ENCODE measurements at places on chromosomes 5 and 9.

GRCh38 chr5:37723162-37723961 is 116.5 kb downstream of the GDNF start:
- DNase-seq = no peak

DNA sequence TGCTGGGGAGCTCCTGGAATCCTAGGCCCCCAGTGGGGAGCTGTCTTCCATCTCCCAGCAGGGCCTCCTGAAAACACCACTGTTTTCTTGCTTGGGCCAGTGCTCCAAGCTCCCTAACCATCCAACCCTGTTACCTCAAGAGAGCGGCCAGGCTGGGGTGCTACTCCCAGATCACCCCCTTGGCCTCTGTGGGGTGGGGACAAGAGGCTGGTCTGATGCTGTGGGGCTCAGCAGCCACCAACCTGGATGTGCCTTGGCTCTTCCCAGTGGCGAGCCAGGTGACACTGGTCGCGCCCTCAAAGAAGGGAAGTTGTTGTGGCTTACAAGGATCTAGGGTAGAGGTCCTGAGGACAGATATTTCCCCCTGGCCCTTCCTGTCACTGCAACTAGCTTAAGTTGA is 49.0 kb downstream of the SECISBP2 start:
- no peak for DNase-seq

DNA sequence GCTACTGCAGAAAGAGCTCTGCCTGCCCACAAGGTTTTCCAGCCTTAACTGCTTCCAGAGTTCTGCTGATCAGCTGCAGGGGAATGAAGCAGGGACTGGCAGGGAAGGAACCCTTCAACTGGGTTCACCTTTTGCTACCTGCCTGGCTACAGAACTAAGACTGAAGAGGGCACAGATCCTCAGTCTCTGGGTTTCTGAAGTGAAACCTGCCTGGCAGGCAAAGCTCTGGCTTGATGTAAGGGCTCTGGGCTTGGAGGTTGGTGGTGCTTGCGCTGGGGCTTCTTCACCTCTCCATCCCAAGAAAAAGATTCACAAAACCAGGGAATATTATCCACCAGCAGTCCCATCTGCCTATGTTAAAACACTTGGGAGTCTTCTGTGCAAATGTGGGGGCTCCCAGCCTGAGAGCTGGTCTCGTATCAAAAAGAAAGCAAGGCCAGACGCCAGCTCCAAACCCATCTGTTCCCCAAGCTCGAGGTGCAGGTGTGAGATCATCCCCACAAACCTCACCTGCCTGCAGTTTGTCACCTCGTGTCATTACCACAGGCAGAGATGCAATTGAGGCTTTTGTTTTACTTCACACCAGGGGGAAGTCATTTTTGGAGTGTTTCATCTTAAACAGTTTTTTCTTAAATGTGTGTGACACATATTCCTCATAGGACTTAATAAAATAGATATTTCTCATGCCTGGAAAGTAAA is 58.3 kb downstream of the BNC2 start:
- DNase-seq = no peak

DNA sequence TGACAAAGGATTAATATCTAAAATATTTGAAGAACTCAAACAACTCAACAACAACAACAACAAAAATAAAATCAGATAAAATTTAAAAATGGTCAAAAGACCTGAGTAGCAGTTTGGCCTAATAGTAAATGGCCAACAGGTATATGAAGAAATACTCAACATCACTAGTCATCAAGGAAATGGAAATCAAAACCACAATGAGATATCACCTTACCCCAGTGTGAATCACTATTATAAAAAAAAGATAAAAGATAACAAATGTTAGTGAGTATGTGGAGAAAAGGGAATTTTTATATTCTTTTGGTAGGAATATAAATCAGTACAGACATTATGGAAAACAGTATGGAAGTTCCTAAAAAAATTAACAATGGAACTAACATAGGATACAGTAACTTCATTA is 247.9 kb upstream of the TRPC7 start:
- DNase-seq = no peak

DNA sequence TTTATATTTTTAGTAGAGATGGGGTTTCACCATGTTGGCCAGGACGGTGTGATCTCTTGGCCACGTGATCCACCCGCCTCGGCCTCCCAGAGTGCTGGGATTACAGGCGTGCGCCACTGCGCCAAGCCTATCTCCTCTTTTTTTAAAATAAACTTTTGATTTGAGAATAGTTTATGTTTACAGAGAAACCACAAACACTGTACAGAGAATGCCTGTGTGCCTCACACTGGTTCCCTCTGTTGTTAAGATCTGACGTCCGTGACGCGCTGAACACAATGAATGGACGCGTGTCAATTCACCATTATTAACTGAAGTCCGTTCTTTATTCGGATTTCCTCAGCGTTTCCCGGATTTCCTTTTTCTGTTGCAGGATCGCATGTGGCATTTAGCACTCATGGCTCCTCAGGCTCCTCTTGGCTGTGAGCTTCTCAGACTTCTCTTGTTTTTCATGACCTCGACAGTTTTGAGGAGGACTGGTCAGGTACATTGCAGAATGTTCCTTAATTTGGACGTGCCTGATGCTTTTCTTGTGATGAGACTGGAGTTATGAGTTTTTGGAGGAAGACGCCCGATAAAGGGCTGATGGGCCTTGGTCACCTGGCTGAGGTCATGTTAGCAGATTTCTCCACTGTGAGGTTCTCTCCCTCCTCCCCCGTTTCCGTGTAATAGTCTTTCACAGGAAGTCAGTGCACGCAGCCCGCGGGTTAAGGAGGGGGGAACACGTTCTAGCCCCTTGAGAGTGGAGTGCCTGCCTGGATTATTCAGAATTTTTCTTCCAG is 69.6 kb downstream of the ANKRD33B start:
- no peak for DNase-seq

- no peak for DNase-seq
These were observed 61.8 kb downstream of the C9 start for GRCh38 chr5:39302472-39302871.

GRCh38 chr5:60700416-60700757 is 421 bp upstream of the DEPDC1B start:
- DNase-seq = peak; percentile 5

DNA sequence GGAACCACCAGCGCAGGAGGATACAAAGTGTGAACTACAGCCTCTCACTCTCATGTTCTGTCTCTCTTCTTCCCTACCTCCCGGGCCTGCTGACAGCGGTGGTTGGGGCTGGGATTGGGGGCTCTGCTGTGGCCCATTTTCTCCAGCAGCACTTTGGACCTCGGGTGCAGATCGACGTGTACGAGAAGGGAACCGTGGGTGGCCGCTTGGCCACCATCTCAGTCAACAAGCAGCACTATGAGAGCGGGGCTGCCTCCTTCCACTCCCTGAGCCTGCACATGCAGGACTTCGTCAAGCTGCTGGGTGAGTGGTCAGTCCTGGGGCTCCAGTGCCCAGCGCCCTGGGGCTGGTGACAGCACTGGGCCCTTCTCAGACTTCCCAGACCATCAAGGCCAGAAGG is 4.7 kb downstream of the PCYOX1L start:
- DNase-seq = no peak

DNA sequence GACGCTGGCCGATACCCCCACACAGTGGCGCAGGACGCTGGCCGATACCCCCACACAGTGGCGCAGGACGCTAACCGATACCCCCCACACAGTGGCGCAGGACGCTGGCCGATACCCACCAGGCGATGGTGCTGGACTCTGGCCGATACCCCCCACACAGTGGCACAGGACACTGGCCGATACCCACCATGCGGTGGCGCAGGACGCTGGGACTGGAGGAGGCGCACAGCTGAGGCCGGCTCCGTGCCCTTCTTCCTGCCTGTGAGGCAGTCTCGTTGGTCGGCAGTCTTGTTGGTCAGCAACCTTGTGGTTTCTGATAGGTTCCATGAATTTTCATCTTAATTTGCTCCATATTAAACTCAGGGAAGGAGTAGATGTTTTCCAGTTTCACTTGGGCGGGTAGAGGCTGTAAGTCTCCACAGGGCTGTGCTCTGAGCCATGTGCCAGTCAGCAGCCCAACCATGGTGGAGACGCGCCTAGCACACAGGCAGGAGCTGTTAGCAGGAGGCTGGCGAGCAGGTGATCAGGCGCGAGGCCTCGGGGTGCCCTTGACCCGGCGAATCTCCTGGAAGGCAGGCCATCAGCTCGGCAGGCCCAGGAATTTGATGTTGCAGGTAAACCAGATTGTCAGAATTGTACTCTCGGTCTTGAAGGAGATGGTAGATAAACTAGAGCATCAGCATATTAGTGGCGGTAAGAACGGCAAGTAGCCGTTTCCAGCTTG is 75.6 kb downstream of the EHMT1 start:
- no peak for DNase-seq

GRCh38 chr9:100066539-100066938 is 32.3 kb downstream of the ERP44 start:
- DNase-seq = no peak

DNA sequence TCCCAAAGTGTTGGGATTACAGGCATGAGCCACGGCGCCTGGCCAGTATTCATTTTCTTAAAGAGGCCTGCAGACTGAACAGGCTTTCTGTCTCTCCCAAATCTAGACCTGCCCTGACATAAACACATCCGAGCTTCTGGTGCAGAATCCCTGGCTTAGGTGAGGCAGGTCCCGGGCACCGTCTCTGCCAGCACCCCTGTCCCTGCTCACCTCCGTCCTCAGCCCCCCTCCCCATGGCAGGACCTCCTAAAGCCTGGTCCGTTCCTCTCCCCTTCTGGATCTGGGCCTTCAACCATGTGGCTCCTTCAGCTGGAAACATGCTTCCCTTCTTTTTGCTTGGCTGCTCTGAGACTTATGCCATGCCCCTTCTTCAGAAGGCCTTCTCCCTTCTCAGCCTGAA is 22.7 kb upstream of the RXRA start:
- DNase-seq = no peak

- no peak for DNase-seq
These were observed 232.7 kb downstream of the CCDC171 start for GRCh38 chr9:15785584-15785983.

- no peak for DNase-seq
These were observed 13.9 kb downstream of the QSOX2 start for GRCh38 chr9:136231478-136232297.

- peak; percentile 63 for DNase-seq
These were observed 95.0 kb downstream of the NPR3 start for GRCh38 chr5:32805971-32806638.

GRCh38 chr5:168897387-168898122 is 318.4 kb upstream of the PANK3 start:
- no peak for DNase-seq

- DNase-seq = no peak
These were observed 10.7 kb upstream of the UBAC1 start for GRCh38 chr9:135971892-135972291.

DNA sequence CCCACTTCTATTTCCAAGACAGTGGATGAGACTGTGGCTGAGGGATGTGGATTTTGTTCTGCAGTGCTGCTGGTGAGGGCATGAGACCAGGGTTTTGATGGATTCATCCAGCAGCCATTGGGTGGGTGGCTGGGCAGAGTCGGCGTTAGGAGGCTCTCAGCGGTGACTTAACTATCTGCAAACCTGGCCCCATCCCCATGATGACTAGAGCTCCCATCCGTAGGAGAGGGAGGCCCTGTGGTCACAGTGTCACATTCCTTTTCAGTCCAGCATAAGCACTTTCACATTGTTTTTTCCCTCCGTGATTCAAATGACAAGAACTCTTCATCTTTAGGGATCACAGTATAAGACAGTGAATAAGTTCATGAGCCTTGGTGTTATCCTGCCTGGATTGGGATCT is 60.4 kb upstream of the SPRY4 start:
- peak; percentile 69 for DNase-seq

DNA sequence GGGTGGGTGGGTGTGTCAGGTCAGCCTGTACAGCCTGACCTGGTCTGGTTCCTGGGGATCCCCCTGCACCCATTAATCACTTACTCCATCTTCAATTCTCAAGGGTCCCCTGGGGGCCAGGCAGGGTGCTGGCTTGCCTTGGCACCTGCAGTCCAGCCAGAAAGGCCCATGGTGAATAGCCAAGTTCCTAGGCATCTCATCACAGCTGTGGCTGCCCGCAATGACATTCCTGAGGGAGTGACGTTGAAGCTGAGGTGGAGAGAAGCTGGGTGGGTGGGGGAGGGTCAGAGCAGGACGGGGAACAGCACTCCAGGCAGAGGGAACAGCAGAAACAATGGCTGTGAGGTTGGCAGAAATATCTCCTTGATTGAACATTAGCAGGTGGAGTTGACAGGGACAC is 10.6 kb downstream of the HMCN2 start:
- peak; percentile 47 for DNase-seq

DNA sequence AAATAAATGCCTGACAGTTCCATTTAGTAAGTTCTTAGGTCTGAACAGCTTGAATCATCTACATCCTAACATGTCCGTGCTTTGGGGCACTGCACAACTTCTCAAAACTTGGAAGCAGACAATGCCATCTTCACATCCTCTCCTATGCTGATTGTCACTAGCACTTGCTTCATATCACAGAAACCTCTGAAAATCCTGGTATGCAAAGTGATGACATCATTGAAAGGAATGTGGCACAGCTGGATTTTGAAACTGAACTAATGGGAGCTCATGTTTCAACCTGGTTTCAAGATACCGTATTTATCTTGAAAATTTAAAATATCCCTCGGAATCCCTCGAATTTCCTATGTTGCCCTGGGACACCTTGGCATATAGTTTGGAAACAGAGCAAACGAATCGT is 490.2 kb upstream of the DAP start:
- DNase-seq = no peak

DNA sequence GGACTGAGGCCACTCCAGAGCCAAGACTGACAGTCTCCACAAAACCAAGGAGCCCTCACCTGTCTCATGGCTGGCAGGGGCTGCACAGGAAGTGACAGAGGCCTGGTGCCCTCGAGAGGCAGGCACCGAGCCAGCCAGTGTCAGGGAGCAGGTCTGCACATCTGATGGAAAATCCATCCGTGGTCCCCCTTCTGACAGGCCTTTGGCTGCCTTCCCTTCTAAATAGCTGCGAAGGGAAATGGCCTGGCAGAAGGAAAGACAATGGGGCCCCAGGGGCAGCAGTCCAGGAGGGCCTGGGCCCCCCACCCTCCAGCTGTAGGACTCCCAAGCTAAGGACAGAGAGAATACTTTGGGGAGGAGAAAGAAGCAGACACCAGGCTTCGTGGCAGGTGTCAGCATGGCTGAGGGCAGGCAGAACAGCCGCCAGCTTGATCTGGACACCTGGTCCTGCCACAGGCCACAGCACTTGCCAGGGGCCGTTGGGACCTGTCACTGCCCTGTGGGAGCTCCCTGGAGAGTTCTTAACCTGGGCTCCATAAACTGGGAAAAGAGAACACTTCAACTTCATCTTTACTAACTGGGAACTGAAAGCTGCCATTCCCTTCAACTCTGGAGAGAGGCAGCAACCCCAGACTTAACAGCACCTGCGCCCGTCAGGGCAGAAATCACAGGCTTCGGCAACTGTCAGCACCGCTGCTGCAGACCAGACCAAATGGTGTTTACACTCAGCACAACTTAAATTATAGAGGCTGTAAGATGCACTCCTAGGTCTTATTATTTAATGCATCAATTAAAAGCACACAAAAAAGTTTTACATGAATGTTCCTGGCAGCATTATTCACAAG is 22.0 kb downstream of the ADAMTS2 start:
- no peak for DNase-seq

DNA sequence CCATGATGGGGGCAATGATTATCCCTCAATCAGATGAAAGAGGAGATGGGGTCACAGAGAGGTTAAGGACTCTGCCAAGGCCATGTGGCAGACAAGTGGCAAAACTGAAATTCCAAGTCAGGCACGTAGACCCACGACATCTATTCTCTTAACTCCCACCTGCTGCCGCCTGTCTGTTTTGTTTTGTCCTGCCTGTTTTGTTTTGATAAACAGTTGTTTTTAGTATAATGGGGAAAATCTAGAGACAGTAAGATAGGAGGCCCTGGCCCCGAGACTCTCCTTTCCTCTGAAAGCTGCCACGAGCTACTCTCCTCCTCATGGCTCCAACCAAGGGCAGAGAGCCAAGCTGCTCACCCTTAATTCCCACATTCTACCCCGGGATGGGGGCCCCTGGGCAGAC is 4.9 kb downstream of the FSTL4 start:
- no peak for DNase-seq
